Fibroblast of villous mesenchyme (primary cell): ENCODE measurements at places on chromosomes 12 and 14.

DNA sequence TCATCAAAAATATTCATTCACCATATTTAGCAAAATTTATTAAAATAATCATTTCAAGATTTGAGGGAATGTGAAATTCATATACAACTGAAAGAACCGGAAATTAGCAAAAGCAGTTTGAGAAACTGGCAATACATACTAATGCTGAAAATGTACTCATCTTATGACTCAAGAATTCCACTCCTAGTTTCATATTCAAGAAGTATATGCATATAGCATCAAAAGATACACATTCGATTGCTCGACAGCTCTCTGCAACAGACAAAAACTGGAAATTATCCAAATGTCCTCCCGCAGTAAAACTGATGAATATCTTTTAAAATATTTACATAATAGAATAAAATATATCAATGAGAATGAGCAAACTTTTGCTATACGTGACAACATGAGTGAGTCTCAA is 189.2 kb upstream of the MGAT4C start:
- no peak for DNase-seq

GRCh38 chr14:67837011-67837624 is 17.5 kb downstream of the RAD51B start:
- peak; percentile 90 for DNase-seq

DNA sequence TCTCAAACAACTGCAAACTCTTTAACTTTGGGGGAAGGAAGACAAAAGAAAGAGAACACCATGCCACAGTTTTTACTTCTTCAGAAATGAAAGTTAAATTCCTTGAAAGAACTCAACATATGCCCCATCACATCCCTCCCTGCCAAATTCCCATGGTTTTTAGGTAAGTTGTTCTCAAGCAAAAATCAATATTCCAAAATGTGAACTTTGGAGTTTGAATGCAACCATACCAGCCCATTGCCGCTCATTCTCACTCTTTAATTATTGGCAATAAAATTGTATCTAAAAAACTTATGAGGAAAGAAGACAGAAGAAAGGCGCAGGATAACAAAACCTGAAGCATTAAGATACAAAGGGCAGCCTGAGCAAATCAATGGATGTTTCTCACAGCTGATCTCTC is 31.8 kb upstream of the CEP83 start:
- DNase-seq, result no peak

DNA sequence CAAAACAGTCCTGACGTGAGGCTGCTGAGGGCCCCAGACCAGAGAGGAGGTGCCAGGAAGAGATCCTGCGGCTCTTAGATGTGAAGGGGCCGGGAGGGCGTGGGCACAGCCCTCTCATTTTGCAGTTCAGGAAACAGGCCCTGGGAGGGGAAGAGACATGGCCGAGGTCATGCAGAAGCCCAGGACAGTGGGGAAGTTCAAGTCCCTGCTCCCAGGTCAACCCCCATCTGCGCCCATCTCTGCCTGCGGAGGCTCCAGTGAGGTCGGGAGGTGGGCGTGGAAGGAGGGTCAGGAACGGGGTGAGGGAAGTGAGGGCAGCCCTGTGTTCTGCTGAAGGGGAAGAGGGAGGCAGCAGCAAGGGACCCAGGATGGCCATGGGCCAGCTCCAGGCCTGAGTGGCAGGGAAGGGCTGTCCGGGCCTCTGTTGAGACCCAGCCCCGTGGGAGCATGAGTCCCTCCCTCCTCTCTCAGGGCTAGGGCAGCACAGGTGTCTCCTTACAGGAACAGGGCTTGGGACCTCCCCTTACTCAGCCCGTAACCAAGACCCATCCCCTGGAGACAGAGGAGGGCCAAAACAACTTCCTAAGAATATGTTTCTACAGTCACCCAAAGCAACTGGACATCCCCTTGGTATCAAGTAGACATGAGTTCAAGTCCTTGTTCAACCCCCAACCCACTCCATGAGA is 90.8 kb downstream of the LGMN start:
- DNase-seq, result no peak

- DNase-seq, result no peak
These were observed at the start of gene NTS for GRCh38 chr12:85874031-85874461. TSS of gene NTS (plus strand) at chr12:85874295. CDS start at chr12:85874404, 109 bp downstream.

- no peak for DNase-seq
These were observed 173.2 kb upstream of the PWP1 start for GRCh38 chr12:107512391-107512790.

- no peak for DNase-seq
These were observed 73.8 kb downstream of the DIO3 start for GRCh38 chr14:101634850-101635748.

DNA sequence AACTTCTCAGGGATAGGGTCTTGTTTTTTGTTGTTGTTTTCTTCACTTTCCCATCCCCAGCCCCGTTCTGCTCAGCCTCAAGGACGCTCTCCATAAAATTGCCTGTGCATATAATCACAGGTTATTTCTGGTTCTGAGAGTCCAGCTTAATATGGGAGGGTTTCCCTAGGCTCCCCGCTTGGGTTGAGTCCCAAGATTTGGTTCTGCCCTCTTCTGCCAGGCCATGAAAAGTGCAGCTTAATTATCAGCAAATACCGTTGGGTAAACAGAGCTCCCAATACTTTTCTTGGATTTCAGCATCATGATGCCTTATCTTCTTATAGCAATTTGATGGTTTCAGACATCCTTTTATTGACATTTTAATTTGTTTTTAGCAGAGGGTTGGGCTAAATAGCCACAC is 75.6 kb downstream of the GRIN2B start:
- DNase-seq, result no peak

DNA sequence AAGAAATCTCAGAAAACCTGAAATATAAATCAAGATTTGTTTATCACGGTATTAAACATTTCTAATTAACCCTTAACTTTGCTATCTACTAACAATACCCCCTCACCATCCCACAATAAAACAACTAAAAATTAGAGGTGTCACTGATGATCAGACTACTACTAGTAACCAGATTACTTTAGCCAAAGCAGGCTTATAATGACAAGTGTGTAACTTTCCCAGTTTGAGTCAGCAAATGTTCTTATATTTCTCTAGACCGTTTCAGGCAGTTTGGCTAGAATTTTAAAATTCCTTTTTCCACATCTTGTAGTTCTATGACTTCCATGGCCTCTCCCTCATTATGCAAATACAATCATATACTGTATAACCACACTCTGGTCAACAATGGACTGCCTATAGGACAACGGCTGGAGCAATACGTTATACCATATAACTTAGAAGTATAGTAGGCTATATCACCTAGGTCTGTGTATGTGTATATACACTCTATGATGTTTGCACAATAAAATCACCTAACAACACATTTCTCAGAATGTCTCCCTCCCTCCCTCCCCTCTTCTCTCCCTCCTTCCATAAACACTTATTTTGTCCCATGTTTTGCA is 102.1 kb downstream of the DENND5B start:
- DNase-seq, result no peak

GRCh38 chr14:32682214-32682613 is 256.5 kb upstream of the NPAS3 start:
- DNase-seq, result no peak

- DNase-seq, result no peak
These were observed 66.1 kb upstream of the FUT8 start for GRCh38 chr14:65346474-65346873.

GRCh38 chr14:75752086-75752485 is 91.0 kb downstream of the TTLL5 start:
- DNase-seq, result no peak
